ENCODE measurements at places on chromosomes 11 and 22.

DNA sequence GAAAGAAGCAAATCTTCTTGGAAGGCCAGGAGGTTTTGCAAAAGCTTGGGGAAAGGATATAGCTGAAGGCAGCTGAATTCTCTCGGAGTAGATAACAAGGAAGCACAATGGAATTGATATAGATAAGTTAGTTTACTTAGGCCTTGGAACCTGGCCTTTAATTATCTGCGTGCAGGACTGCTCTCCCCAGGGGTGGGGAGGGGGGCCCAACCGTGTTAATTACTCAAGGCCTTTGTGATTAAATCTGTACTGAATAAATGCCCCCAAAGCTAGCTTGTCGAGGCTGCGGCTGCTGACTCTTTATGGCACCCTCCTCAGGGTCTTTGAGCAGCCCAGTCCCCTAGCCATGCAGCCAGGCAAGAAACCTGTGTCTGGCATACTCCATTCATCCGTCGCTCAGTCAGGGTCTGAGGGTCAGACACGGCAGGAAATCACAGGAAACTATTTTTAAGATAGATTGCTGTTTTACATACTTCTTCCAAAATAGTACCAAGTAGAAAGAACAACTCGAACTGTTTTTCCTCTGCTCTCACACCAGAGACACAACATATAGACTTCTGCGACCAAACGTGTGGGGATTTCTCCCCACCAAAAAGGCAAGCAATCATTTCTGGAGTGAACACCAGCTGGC, 36.5 kb downstream of the MS4A2 start:
- no peak for DNase-seq

DNA sequence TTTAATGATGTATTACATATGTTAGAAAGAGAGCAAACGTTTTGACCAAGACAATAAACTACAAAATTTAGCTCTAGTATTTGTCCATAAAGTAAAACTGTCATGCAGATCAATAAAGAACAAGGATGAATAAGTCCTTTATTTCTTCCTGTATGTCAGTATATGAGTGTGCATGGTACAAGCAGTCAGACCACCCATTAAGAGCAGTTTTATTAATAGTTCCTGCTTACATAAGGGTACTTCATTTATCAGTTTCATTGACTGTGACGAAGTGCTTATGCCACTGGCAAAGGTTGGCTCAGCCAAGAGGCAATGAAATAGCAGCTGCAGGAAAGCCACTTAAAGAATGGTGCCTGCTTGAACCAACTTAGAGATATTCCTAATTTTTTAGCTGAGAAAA, 913.0 kb upstream of the CNTN5 start:
- no peak for DNase-seq

DNA sequence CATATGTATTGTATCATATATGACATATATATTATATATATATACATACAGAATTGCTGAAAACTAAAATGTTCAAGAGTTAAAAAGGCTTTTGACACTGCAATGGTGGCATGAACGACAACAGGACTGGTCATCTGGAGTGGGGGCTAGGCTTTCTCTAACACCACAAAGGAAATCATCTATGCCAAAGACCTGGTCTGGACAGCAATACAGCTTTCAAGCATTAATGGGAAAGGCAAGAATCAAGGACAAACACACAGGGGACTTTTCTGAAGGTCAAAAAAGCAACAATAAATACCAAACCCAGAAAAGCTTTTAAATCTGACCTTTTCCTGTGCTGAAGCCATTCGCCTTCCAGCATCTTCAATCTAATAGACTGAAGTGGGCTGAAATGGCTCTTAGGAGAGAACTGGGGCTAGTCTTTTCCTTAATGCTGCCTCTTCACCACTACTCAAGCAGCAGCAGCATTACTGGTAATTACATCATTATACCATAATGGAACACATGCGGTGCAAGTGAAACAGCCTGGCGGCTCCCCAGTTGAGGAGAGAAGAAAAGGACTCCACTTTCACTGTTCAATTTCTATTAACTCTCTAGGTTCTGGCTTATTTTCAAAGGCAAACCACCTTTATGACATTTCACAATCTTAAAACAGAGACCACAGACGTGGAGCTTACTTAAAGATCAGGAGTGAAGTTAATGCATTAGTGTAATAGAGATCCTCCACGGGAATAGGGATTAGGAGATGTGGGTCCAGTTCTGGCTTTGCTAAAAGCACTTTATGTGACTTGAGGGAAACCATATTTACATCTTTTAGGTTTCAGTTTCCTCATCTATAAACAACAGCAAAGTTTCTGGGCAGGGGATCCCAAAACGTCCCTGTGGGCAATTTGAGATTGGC, 63.0 kb downstream of the GAB2 start:
- no peak for DNase-seq

DNA sequence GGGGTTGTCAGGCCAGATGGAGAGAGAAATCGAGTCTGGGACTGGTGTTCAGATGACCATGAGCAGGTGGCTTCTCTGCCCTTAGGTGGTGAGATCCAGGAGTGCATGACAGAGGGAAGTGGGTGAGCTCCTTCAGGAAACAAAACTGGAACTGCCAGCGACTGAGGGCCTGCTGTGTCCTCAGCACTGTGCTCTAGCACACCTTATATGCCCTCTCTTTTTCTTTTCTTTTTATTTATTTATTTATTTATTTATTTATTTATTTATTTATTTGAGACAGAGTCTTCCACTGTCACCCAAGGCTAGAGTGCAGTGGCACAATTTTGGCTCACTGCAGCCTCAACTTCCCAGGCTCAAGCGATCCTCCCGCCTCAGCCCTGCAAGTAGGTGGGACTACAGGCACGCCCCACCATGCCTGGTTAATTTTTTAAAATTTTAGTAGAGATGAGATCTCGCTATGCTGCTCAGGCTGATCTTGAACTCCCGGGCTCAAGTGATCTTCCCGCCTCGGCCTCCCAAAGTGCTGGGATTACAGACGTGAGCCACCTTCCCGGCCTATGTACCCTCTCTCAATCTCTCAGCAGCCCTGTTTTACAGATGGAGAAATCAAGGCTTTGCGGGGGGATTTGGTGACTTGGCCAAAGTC, 14.8 kb upstream of the RASD2 start:
- DNase-seq: no peak

DNA sequence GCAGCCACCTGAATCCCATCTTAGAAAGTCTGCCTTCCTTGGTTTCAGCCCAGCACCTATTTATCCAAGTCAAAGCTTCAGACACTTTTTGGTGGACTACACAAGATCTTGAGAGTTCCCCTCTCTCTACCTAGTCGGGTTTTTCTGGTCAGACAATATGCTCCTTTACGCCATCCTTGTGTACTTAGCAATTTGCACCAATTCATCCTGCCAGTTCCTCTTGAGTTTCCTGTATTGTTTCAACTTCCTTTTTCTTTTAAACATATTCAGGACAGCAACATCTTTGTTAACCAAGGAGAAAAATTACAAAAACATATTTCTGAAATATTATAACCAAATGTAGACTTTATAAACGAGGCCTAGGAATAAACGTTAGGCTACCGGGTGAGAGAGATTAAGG, 368.2 kb upstream of the CADM1 start:
- no peak for DNase-seq

DNA sequence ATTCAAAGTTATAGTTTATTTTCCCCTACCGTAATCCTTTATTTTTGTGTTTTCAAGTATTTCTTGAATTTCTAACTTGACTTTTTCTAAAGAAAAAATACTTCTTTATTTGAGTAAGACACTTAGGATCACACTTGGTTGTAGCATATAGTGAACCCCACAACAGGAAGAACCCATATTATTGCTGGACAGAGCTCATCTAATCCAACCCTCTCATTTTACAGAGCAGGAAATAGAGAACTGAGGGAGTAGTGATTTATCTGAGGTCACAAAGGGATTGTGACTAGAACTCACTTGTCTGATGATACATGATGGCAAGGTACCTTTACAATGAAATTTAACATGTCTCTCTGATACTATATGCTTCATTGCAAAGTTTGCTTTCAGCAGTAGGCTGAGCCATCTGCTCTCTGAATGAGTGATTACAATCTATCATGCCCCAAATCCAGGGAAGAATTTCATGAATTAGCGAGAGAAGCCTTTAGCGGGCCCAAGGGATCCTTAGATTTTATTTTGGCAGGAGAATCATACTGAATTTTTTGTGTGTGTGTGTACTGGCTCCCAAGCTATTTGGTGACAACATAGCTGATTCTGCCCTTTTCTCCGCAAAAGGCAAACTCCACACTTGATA, 9.8 kb downstream of the SLC17A6 start:
- no peak for DNase-seq

GRCh38 chr11:120871924-120872323, 152.0 kb upstream of the TBCEL start:
- DNase-seq: no peak

DNA sequence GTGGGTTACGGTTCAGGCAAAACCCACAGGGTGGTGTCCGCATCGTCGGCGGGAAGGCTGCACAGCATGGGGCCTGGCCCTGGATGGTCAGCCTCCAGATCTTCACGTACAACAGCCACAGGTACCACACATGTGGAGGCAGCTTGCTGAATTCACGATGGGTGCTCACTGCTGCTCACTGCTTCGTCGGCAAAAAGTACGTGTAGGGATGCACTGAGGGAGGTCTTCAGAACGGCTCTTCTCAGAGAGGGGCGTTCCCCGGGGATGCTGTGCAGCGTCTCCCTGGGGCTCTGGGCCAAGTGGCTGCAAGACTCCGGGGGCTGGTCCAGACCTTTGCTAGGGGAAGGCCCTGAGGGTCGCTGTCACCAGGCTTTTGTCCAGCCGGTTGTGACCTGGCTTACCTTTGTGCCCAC, 1.3 kb downstream of the ACR start:
- no peak for DNase-seq

DNA sequence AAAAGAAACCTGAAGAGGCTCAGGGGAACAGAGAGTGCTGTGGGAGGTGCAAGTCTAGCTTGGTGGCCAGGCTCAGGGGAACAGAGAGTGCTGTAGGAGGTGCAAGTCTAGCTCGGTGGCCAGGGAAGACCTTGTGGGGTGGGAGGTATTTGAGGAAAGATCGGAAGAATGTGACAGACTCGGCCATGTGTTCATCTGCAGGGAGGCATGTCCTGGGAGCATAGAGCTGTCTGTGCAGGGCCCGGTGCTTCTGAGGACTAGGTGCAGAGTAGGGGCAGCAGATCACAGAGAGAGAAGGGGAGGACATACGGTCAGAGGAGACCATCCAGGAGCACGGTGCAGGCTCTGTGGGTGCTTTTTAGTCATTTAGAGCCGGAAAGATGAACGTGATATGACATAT, 10.8 kb downstream of the IFITM10 start:
- no peak for DNase-seq

DNA sequence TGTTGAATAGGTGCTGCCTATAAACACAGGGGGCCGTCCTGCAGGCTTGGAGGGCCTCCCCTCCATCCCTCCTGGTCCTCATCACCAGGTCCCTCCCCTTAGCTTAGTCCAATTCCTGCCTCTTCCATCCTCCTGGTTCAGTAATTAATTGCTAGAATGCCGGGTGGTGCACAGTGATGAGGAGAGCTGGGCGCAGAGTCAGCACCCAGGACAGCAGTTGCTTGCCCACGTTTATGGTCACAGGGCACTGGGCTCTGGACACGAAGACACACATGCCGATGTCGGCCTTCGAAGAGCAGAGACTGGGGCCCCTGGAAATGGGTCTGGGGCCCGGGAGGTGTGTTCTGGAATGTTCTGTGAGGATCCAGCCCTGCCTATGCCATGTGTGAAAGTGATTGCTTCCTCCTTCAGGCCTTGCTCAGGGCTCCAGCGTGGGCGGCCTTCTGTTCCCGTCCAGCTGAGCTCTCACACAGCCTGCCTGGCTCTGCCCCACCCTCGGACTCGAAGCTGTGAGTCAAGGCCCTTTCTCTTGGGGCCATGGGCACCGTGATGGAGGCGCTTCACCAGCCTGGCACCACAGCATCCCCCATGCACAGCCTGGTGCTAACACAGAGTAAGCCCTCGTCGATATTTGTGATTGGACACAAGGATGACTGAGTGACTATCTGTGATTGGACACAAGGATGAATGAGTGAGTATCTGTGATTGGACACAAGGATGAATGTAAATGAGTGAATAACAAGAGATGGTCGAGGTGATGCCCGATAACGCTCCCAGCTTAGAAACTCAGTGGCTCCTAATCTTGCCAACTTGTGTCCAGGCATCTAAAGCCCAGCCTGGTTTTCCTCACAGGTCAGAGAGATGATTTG, 884.7 kb downstream of the BRD1 start:
- DNase-seq: no peak

DNA sequence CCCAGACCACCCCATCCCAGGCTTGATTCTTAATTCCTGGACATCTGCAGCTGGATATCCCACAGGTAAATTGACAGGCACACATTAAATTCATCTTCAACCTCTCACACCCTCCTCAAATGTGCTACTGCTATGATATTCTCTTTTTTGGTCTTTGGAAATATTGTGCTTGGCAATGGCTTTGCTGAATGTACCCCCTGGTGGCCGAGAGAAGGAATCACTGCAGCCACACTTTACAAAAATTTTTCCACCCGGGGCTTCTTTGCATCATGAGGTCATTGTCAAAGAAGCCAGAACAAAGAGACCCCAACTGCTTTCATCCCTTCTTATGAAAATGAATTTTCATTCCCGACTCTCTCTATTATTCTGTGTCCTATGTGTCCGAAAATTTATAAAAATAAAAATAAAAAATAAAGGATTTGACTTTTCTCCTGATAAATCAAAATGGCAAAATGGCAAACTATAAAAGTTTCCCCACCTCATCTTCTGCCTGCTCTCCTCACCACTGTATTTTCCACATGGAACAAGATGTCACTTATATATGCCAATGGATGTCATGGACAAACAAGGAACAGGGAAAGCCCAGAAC, 15.0 kb upstream of the CYB5R2 start:
- no peak for DNase-seq

- DNase-seq: no peak
These were observed 141.6 kb downstream of the BUD13 start for GRCh38 chr11:116631201-116631600.

- DNase-seq: no peak
These were observed 42.5 kb upstream of the SLC5A12 start for GRCh38 chr11:26764315-26764714.

- DNase-seq: peak; percentile 22
These were observed 4.6 kb downstream of the GNB1L start for GRCh38 chr22:19849835-19850762.

- no peak for DNase-seq
These were observed 655.5 kb downstream of the KCNA4 start for GRCh38 chr11:29361369-29361768.

DNA sequence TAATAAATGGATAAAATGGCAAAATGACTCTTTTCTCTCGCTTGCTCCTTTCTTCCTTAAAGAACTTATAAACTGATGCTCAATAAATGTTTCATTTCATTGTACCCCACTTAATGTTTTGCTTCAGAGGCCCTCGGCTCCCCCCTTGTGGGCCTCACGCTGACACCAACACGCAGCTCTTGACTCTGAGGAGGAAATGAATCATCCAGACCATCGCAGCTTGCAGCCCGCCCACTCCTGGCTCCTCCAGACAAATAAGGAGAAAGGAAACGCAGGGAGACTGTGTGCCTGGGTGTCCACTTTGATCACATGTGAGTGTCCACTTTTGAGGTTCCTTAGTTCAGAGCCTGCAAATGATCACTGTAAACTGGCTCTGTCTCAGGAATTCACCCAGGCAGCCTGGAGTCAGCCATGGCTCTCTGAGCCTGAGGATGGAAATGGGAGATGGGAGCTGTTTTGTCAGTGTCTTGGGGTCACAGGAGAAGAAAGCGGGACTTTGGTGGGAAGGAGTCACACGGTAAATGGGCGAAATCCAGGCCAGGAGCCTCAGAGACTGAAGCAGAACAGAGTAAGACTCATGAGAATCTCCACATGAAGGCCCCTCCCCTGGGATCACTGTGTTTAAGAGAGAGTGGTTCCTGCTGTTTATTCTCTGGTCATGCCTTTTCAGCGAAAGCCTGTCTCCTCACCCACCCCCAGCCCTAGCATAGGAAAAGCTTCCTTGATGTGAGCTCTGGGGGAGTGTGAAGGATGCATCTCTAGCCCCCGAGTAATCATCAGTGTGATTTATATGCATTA, 96.5 kb downstream of the CWC15 start:
- DNase-seq: peak; percentile 32
